ENCODE measurements at places on chromosomes 7 and 10.

- no peak for DNase-seq
Observed at GRCh38 chr7:131241386-131241785, 86.3 kb upstream of the MKLN1 start.

DNA sequence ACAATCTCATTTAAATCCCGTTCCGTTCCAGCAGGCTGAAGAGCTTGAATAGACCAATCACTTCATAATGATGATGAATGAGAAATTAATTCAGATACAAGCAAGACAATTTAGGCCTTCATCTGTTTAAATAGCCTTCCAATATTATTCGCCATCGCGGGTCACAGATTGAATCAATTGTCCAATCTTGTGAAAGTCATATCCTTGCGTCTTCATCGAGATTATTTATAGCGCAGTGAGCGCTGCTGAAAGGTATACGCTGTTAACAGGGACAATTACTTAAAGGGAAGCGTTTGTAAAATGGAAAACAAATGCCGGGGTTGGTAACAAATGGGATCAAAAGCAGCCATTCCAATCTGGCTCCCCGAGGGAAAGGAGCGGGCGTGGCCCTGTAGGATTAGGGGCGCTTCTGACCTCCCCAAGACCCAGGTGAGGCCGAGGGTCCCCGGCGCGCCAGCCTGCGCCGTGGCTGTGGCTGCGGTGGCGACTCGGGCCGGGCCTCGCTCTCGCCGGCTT, 8.6 kb downstream of the EVX1 start:
- peak; percentile 45 for DNase-seq

- no peak for DNase-seq
Observed at GRCh38 chr10:128364631-128365030, 238.4 kb upstream of the MKI67 start.

DNA sequence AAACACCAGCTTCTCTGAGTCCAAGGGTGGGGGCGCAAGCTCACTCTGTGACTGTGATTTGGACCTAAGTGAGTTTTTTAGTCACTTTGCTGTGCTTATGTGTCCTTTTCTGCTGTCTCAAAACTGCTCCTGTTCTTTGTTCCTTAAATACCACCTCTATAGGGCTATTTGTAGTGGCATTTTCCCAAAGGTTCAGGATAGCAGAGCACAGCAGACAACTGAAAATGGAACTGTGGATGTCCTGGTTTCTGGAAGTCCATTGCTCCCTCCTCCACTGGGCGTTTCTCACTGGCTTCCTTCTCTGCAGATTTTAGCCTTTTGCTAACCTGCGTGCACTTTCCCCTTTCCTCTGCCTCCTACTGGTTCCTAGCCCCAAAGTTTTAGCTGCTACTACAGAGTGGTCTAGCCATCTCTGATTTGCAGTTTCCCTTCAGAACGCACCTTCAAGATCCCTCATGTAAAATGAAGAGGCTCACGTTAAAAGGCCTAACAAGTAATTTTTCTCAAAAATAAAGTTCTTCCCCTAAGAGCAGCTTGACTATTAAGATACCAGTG, 25.6 kb downstream of the BLVRA start:
- no peak for DNase-seq

- no peak for DNase-seq
Observed at GRCh38 chr10:27658788-27659187, 86.8 kb downstream of the MKX start.
